Mesenteric fat pad (tissue), 1 donor: ENCODE measurements at places on chromosomes 1 and 21. TPM values are rescaled to one million over a fixed set of nuclear protein-coding genes. Genes with fewer than 3 reads are reported as not detected.

Gene FNDC10
- 2.9 TPM for total RNA-seq

Gene ERICH3
- not detected for total RNA-seq

Gene LDLRAD1
- not detected for total RNA-seq

Gene RGS18
- total RNA-seq = 7.3 TPM

Gene FNDC5
- 0.96 TPM for total RNA-seq

Gene GNG12
- total RNA-seq = 128 TPM

Gene OR10J1
- not detected for total RNA-seq

Gene SPATA46
- not detected for total RNA-seq
